ENCODE measurements at places on chromosomes 16 and 17.
A peak's percentile ranks its signal among the peaks of the same experiment; 100 is the strongest.

DNA sequence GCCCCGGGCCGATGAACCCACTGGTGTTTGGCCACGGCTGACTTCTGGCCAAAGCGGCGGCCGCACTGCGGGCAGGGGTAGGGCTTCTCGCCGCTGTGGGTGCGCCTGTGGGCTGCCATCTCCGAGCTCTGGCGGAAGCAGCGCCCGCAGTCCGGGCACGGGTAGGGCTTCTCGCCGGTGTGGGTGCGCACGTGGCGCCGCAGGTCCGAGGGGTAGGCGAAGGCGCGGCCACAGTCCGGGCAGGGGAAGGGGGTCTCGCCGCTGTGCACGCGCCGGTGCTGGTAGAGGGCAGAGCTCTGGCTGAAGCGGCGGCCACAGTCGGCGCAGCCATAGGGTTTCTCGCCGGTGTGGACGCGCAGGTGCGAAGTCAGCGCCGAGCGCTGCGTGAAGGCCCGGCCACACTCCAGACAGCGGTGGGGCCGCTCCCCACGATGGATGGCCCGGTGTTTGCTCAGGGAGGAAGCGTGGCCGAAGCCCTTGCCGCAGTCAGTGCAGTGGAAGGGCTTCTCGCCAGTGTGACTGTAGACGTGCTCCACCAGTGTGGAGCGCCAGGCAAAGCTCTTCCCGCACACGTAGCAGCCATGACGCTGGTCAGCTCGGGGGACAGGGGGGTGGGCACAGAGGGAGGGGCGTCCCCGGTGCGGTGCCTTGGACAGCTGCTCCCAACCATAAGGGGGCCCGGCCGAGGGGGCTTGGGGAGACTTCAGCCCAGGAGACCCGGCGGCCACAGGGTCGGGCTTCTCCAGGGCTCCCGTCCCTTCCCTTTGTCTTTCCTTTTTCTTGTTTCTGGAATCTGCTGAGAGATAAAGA is 2.7 kb downstream of the ZNF764 start:
- no peak for DNase-seq

GRCh38 chr16:4501071-4501478 is 24.9 kb downstream of the HMOX2 start:
- DNase-seq = no peak

DNA sequence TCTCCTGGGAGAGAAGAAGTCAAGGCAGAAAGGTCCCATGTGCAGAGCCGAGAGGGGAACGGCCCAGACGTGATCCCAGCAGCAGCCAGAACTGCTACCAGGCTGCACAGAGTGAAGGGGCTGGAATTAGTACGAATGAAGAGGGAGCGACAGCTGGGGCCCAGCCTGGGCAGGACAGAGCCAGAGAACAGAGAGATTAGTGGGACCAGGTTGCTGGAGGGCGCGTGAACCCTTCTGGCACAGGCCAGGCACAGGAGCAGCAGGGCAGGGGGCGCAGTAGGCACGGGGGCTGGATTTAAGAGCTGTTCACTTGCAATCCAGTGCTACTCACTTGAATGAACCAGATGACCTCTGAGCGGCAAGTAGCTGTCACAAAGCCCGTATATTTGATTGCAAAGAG is 66.9 kb downstream of the PLXDC1 start:
- no peak for DNase-seq

DNA sequence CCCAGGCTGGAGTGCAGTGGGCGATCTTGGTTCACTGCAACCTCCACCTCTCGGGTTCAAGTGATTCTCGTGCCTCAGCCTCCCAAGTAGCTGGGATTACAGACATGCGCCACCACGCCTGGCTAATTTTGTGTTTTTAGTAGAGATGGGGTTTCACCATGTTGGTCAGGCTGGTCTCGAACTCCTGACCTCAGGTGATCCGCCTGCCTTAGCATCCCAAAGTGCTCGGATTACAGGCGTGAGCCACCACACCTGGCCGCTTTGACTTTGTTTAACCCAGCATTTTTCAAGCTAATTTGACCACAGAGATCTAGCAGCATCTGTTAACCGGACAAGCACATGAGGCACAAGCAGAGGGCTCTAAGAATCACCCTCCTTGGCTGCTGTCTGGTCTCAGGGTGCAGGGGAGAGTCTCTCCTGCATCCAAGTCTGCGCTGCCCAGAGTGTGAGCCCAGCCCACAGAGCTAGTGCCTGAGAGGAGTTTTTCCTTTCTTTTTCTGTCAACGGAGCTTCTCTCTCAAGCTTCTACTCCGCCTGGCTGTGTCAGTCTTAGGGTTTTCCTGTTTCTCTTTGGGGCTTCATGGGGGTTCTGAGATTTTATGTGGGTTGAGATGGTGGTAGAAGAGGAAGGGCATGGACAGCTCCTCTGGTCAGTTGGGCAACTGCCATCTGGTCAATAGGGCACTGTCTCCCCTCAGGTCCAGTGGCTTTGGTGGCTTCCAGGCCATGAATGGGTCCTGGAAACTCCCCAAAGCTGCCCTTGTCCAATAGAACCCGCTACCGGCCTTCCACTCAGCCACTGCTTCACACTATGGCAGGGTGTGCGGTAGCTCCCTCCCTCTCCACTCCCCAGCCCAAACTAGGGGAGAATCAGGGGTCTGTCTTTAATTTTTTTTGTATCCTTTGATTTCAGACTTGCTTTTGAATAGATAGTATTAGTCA is 59.6 kb downstream of the TNFRSF13B start:
- peak; percentile 64 for DNase-seq

DNA sequence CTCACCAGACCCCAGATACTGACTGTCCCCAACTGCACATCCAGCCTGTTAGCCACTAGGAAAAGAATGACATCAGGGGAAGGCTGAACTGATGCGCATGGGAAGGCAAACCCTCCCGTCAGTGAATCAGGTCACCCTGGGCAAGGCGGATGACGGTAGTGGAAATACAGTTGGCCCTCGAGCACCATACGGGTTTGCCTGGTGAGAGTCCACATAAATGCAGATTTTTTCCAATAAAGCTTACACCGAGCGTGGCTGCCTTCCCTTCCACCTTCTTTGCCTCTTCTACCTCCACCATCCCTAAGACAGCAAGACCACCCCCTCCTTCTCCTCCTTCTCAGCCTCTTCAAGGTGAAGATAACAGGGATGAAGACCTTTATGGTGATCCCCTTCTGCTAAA is 236.1 kb upstream of the TNRC6C start:
- peak; percentile 38 for DNase-seq

DNA sequence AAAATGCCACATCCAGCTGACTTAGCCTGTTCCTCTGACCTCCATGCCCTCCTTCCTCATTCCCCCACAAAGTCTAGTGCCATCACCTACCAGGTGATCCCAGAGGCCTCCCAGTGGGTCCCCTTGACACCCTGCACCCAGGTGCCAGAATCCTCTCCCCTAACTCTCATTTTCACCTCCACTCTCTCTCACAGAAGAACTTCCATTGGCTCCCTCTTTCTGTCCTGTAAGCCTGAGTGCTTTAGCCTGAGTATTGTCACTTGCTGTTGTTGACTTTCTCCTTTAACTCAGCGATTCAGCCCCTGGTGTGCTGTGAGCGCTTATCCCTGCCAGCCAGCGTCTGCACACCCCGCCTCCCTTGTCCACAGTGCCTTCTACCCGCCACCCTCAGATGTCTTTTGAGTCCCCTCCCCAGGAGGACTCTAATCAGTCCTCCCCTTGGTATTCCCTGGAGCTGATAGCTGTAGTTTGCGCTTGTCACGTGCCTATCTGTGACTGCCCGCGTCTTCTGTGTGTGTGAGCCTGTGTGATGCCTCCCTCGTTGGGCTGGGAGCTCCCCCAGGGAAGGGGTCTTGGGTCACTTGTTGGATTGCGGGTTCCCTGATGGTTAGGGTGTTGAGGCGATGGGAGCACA is 31.9 kb downstream of the ARHGAP23 start:
- no peak for DNase-seq

DNA sequence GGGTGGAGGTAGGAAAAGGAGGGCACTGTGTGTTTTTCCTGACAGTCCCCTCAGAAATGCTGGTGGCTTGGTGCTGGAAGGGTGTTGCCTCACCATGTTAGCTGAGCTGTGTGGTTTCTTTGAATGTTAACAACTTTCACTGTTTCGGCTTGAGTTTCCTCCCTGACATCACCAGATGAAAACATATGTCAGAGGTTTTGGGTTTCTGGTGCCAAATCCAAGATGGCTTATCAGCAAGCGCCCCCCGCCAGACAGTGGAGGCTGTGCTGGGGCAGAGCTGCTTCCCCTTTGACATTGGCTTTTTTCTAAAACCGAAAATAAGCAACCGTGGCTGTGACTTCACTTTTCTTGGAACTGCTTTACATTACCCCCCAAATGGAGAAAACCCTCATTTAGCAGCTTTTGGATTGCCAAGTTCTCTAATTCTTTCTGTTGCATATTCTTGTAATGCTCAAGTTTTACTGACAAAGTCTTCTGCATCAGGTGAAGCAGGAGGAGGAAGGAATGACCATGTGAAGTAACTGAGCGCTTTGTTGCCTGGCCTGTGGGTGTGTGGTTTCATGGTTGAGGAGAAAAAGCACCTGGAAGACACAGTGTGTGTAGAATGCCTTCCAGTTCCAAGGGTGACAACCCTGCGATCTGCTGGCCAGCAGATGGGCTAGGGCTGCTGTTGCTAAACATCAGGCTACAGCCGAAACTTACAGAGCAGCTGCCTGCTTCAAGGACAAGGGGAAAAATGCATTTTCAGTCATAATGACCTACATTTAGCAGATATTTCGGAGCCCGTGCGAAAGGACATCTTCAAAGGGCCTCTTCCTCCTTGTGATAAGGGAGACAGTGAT is 9.7 kb downstream of the RMI2 start:
- DNase-seq = no peak

DNA sequence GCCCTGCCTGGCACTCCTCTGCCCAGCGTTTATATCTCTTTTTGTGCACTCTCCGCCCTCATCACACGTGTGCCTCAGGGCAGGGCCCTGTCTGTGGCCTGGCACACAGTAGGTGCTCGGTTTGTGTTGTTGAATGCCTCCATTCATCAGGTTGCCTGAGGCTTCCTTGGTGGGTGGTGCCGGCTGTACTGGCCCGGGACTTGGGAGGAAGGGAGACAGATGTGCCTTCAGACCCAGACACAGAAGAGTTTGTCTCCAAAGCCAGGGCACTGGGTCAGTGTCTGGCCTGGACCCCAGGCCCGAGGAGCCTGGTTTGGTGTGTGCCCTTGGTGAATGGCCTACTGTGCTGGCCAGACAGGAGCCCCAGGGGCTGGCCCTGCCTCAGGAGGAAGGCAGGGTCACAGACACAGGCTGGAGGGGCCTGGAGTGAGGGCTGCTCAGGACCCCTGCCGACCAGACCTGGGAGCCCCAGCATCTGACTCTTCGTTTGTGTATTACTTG is 71.6 kb downstream of the RAI1 start:
- DNase-seq = peak; percentile 99

DNA sequence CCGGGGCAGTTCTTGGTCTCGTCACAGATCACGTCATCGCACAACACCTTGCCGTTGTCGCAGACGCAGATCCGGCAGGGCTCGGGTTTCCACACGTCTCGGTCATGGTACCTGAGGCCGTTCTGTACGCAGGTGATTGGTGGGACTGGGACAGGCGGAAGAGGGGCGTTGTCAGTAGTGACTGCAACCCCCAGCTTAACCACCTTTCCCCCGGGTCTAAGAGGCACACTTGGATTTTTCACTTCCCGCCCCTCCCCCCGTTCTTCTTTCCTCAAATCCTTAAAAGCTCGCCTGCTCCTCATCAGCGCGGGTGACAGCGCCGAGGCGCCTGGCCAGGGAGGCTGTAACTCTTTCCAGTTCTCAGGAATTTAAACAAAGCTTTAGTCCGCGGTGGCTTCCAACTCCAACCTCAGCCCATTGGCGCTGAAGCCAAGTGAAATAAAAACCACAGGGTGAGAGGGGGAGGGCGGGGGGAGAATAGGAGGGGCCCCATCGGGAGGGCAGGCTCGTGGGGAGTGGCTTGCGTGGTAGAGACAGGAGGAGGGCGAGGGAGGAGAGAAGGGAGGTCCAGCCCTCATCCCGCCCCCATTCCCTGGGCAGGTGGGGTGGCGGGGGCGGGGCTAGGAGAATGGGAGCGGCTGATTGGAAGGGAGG is 1.5 kb downstream of the COL1A1 start:
- peak; percentile 99 for DNase-seq

DNA sequence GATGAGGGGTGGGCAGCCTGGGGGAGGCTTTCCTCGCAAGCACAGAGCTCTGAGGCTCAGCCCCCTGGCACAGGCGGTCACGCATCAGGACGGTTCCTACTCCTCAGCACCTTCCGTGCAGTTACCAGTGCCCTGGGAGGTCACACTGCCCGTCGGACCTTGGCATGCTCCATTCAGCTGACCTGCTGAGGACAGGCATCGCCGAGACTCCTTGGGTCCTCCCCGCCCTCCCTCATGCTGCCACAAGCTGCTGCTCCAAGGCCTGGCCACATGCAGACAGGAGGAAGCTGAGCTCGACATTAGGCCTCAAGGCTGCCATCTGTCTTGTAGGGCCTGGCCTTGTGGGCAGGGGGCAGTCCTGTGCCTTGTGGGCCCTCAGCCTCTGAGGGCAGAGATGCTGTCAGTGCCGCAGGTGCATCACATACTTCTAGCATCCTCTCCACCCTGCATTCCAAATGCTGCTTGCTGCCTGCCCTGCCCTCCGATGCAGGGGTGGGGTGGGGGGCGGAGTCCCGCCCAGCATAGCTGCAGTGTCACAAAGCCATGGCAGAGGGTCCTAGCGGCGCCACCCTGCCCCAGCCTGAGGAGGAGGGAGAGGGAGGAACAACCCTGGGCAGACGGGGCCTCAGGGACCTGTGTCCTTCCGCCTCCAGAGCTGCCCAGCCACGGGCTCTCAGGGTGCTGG is 9.3 kb downstream of the C16orf90 start:
- DNase-seq = no peak

- no peak for DNase-seq
Observed at GRCh38 chr16:66524601-66525164, 25.2 kb downstream of the TK2 start.

DNA sequence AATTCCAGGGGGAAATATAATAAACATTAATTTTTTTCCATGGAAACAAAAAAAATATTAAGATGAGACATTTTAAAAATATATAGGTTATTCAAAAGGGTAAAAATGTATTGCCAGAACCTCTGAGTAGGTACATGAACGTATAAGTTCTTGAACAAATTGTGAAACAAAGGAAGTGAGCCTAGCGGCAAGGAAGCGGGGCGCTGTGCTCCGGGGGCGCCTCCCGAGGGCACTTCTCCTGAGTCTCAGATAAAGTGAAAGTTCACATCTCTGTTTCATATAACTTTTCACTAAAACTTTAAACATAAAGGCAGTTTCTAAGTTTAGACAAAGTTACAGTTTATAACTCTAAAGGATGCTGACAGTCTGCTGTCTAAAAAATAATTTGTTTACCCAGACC is 52.3 kb downstream of the TNRC6C start:
- DNase-seq = no peak

DNA sequence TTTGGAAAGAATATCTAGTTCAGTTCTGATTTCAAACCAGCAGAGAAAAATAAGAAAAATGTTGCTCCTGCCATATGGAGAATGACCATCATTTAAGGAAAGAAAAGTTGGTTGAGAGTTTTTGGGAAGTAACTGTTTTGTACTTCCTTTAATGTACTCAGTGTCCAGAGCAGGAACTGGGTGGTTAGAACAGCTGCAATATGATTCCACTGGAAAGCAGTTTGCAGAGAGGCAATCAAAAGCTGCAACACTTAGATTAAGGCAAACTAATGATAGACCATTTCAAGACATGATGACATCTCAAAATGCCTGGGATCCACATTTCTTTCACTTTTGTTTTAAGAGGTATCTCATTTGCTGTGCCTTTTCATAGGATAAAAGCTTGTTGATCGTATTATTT is 313.3 kb upstream of the HSBP1 start:
- DNase-seq = no peak

Data from islet precursor cell (in vitro differentiated cells).